ENCODE measurements at places on chromosomes 6 and 20. TPM values are rescaled to one million over a fixed set of nuclear protein-coding genes. Genes with fewer than 3 reads are reported as not detected.
A peak's percentile ranks its signal among the peaks of the same experiment; 100 is the strongest.

DNA sequence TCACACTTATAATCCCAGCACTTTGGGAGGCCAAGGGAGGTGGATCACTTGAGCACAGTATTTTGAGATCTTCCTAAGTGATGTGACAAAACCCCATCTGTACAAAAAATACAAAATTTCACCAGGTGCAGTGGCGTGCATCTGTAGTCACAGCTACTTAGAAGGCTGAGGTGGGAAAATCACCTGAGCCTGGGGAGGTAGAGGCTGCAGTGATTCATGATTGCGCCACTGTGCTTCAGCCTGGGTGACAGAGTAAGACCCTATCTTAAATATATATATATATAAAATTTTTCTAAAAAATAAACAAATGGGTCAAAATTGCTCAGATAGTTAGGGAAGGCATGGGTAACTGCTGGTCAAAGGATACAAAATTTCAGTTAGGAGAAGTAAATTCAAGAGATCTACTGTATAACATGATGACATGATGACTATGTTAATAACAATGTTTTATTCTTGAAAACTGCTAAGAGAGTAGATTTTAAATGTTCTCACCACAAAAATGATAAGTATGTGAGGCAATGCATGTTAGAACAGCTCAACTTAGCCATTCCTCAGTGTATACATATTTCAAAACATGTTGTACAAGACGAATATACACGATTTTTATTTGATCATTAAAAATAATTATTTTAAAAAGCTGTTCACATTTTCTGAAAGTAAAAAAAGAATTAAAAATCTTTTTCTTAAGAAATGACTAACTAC, 24.4 kb downstream of the TBC1D32 start:
- DNase-seq, result peak; percentile 82

GRCh38 chr6:37759221-37760144, 60.0 kb upstream of the ZFAND3 start:
- no peak for DNase-seq

Gene SLC22A1
- not detected for total RNA-seq

- no peak for DNase-seq
Observed at GRCh38 chr20:13703265-13703664, 64.5 kb upstream of the TASP1 start.

DNA sequence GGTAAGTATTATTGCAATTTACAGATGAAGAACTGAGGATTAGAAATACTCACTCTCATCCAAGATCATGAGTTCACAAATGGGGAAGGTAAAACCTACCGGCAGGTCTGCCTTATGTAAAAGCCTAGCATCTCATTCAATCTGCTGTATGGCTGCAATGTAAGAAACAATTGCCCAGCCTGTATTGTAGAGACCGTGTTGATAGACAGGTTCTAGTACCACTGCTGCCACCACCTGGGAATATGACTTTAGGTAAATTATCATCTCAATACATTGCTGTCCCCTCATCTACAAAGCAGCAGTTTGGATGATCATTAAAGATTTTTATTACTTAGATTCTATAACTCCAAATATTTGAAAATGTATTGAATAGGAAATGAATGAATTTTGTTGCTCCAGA, 23.3 kb upstream of the ARHGAP18 start:
- DNase-seq, result no peak

Gene MOG
- not detected for total RNA-seq

DNA sequence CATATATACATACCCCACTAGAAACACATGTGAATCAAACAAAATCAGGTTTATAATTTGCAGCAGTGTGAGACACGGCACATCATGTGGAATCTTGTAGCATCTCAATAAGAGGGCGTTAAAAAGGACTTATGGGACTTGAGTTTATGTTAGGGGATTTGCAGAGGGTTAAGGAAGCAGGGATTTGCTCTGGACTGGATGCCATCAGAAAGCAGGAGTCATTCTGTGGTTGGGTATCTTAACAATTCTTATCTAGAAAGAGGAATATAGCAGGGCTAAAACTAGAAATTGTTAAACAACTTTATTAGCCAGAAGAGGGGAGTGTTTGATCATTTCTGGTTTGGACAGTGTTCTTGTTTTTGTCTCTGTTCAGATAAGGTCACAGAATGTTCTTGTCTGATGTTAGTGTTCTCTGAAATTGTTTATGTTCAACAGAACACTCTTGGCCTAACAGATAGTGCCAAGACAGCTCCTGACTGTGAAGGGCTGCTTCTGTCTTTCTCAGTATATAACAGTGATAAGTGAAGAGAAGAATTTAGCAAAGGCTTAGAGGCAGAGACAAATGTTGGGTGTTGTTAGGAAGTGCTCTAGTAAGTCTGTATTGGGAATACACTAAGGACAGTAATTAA, 39.2 kb downstream of the LIN28B start:
- peak; percentile 19 for DNase-seq

Gene MYCT1
- 1.1 TPM for total RNA-seq

DNA sequence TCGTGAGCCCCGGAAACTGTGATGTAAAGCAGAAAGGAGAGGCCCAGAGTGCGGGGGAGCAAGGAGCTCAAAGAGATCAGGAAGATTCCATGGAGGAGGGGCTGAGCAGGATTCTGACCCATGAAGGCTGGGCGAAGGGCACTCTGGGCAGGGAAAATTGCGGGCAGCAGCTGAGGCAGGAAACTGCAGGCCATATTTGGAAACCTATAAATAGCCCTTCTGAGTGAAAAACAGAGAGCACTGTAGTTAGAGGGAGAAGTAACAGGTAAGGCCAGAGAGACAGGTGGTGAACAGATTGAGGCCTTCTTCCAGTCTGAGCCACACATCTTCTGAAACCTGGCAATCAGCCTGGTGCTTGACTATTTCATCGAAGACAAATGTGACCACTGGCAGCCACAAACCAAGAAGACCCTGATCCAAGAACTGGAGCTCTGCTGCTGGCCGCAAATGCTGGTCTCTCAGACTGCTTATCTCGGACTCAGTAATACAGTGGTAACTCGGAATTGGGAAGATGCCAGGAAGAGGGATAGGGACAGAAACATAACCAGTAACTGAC, 14.1 kb upstream of the BEND3 start:
- no peak for DNase-seq

Gene PNLDC1
- not detected for total RNA-seq

- no peak for DNase-seq
Observed at GRCh38 chr6:124443541-124443940, 518.7 kb upstream of the RNF217 start.

Gene NT5E
- 281 TPM for total RNA-seq

GRCh38 chr20:40359131-40359912, 329.7 kb downstream of the MAFB start:
- DNase-seq, result no peak

DNA sequence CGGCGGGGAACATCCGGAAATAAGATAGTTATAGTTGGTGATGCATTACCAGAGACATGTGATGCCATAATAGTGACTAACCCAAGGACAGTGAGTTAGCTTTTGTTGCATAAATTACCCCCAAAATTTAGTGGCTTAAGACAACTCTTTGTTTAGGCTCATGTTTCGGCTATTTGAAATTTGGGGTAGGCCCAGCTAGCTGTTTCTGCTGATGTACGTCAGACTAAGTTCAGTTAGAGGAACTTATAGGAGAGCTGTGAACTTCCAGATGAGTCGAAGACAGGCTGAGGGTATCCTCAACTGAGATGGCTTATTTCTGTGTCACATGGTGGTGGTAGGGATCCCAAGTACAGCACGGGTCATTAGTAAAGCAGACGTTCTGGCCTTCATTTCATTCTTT, 366.5 kb downstream of the PLCB1 start:
- no peak for DNase-seq

GRCh38 chr6:13733178-13733887, 21.7 kb upstream of the RANBP9 start:
- DNase-seq, result peak; percentile 93

DNA sequence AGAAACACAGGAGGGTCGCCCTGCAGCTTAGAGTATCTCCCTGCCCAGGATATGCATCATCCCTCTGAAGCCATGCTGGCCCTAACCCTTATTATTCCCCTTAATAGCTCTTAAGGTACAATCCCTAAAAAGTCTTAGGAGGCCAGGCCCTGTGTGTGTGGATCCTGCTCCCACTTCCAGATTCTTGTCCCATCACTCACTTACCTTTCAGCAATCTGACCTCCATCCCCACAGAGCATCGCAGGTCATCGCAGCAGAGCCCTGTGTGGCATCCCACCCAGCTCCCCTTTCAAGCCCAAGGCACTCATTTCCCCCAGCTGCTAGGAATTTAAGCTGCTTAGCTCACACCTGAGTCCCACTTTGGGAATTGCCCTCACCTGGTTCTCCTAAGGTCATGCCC, 223.8 kb upstream of the SMLR1 start:
- no peak for DNase-seq

- no peak for DNase-seq
Observed at GRCh38 chr20:43506238-43506637, 1.3 kb upstream of the L3MBTL1 start.

Gene CABLES2
- total RNA-seq, result 1.1 TPM

DNA sequence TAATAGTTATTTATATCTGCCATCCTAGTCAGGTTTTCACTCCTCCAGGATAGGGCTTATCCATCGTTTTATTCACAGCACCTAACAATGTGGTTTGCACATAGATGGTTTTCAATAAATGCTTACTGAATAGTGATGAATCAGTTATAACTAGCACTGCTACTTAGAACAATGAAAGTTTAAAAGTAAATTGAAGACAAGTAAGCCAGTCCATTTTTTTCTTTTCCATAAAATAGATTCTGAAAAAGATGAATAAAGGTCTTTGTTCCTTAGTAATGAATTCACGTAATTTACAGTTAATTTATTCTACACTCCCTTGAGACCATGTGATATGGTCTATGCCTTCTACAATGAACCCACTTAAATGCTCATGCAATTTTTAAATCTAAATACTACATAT, 212.5 kb downstream of the RNGTT start:
- DNase-seq, result no peak

GRCh38 chr6:27168108-27168507, 79.4 kb upstream of the PRSS16 start:
- peak; percentile 94 for DNase-seq

GRCh38 chr20:50695135-50695872, 4.0 kb upstream of the RIPOR3 start:
- no peak for DNase-seq

GRCh38 chr6:26064619-26065257, 22.5 kb upstream of the HFE start:
- DNase-seq, result peak; percentile 59

DNA sequence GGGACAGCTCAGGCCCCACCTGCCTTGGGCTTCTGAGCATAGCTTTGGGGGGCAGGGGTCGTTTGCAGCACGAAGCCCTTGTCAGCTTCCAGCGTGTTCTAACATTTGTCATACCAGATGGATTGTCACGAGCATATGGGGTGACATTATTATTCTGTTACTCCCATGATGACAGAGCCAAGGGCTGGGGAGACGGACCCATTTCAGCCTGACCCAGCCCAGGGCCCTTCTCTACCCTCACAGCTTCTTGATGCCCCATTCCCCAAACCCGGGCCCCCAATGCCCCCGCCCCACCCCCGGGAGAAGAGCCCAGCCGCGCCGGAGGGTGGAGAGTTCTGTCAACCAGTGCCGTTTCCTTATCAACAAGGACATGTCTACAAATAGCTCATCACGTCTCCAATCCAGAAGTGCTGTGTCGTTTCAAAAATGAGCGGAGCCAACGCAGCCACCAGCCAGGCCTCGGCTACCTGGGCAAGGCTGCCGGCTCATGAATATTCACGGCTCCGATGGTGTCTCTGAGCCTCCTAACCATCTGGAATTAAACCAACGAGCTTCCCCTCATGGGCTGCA, 9.6 kb upstream of the CHRNA4 start:
- DNase-seq, result no peak

DNA sequence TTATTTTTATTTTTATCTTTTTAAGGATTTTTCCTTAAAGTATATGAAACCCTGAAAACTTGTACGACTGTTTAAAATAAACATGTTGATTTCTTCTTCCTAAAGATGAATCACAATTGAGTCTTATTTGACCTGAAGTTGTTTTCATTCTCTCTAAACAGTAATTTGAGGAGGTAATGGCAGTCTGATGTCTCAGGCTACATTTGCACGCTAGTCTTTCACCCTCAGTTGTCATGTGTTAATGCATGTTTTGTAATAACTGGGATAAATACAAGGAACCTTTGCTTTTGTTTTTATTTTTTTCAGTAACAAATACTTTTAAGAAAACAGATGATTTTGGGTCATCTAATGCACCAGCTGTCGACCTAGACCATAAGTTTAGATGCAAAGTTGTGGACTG, 55.2 kb downstream of the SCAND1 start:
- peak; percentile 76 for DNase-seq

Gene RHAG
- total RNA-seq, result not detected

DNA sequence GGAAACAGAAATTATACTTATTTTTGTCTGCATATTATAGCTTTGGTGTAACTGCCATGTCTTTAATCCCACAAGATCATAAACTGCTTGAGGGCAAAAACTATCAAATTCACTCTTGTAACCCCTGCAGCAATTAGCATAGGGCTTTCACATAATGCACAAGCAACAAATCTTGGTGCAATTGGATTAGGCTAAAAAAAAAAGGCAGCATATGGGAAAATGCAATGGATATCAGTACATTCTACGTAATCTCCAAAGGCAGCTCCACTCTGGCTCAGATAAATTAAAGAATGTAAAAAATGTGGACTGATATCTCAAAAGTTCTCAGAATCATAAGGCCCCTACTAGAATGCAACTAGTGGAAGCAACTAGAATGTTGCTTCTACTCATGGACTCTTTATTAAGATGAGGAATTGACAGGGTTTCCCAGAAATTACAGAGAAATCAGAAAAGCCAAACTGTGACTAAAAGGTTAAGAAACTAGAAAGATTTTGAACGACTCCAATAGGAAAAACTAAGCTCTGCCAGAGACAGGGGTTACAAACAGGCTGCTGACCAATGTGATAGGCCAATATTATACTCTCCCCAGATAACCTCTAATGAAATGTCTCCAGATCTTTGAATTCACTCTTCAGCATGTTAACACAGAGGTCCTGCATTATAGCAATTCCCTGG, 55.0 kb downstream of the FILIP1 start:
- no peak for DNase-seq

DNA sequence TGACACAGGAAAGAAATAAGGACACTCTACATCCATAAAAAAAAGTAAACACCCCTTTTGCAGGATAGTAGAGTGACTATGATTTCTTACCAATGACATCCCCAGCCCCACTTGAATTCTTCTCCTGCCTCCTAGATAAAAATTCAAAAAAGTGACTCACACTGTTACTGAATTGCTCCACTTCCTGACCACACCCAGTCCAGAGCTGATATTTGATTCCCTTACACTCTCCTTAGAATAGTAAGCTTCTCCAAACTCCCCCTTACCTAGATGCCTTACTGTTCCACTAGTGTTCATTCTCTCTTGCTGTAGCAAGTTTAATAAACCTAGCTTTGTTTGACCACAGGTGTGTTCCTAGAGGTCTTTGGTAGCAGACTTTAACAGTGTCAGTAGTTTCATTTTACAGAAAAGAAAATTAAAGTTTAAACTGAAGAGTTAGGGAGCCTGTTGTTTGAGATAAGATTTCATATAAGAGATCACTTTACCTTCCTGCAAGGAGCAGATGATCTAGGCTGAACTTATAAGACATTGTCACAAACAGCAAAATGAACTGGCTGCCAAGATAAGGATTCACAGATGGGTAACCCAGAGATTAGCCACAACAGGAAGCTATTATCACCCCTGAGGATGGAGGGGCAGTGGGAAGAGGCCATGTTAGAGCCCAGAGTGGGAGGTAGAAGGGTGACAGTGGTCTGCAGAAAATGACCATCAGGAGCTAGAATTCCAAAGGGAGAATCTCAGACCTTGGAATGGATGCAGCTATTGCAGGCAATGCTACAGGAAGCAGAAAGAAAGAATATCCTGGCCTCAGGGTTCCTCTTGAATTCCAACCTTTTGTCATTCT, 28.4 kb upstream of the BTN3A2 start:
- peak; percentile 74 for DNase-seq

- no peak for DNase-seq
Observed at GRCh38 chr6:150651808-150652470, 52.3 kb downstream of the PLEKHG1 start.

- no peak for DNase-seq
Observed at GRCh38 chr6:166206510-166207283, 39.0 kb upstream of the TBXT start.
